GM12865 (cell line): ENCODE measurements at places on chromosomes 12 and 14.

DNA sequence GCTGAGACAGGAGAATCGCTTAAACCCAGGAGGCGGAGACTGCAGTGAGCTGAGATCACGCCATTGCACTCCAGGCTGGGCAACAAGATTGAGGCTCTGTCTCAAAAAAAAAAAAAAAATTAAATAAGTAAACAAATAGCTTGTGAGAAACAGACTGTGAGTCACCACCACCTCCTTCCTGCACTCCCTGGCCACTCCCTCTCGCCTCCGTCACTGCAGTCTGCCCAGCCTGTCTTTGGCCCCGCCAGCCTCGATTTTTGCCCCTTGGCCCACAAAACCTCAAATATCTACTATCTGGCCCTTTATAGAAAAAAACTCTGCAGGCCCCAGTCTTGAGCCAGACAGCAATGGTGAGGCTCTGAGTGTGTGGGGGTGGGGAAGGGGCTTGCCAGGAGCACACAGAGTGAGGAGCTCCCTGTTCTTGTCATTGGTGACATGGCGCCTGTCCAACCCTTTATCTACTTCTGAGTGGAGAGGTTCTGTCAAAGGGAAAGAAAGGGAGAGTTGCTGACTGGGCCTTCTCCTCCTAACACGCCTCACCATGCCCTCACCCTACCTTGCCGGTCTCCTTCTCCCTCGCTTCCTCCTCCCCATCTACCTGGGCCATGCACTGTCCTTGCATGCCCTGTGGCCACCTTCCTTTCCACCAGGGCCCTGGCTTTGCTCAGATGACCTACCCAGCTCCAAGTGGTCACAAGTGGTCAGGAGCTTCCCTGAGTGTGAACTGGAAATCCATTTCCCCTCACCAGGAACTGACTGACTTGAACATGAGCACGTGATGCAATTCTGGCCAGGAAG, 22.1 kb downstream of the LGMN start:
- no peak for DNase-seq

- DNase-seq = no peak
These were observed 18.5 kb downstream of the RPGRIP1 start for GRCh38 chr14:21298358-21298757.

GRCh38 chr14:31968956-31969698, 108.0 kb upstream of the ARHGAP5 start:
- no peak for DNase-seq

DNA sequence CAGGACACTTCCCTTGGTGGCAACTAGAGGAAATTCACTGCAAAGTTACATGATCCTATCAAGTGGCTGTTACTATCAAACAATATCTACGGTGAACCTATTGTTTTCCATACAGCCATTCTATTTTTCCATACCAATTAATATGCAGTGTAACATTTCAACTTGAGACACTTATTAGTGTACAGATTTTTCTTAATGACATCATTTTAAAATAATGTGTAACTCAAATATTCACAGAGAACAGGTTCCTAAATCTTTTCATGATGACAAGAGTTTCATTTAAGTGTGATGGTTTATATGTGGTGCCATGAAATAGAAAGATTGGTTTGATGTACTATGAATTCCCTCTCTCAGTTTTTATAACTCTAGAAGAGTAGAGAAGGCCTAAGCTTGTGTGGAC, 291.2 kb upstream of the SOX5 start:
- no peak for DNase-seq

DNA sequence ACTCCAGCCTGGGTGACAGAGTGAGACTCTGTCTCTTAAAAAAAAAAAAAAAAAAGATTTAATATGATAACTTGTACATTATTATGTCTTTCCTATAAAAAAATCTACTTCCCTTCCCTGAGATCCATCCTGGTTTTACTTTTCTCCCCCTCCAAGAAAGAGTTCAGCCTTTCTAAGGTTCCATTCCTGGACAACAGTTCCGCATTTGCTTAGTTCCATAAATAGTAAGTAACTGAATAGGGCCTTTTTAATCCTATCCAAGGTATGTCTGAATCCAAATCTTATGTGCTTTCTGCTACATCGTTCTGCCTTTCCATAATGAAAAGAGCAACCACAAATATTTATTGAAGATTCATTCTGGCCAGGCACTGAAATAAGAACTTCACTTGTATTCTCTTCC, 187.8 kb downstream of the DACT1 start:
- DNase-seq = no peak
